ENCODE measurements at places on chromosomes 7 and 10.

DNA sequence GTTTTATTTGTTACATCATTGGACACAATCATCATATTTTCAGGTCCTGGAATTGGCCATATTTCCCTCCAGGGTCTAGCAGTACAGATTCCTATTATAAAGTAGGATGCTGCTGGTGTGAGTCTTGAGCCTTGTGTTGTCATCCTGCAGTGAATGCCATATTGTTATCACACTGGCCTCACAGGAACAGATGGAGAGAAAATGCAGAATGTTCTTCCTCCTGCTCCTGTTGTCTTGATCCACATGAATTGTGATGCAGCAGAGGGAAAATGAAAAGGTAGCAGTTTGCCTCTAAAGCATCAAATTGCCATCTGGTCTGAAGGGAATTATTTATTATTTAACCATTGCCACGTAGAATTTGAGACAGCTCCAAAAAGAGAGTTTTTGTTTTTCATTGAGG is 248.6 kb downstream of the GPAM start:
- DNase-seq, result no peak

DNA sequence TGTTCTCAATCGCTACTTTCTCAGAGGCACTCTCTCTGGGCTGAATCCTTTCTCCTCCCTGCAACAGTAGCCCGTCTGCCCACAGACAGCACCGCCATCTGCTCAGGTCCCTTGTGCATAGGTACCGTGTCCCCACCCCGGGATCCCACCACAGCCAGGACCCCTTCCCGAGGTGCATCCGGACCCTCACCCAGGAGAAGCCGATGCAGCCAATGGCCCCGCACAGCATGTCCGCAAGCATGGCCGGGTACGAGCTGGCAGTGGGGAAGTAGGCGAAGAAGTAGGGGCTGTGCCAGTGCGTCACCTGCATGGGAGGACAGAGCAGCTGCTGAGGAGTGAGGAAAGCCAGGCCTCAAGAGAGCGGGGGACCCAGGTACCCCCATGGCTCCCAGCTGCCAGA is 25.5 kb downstream of the DDC start:
- DNase-seq, result no peak

- DNase-seq, result no peak
Observed at GRCh38 chr10:123517426-123517825, 148.7 kb upstream of the GPR26 start.

DNA sequence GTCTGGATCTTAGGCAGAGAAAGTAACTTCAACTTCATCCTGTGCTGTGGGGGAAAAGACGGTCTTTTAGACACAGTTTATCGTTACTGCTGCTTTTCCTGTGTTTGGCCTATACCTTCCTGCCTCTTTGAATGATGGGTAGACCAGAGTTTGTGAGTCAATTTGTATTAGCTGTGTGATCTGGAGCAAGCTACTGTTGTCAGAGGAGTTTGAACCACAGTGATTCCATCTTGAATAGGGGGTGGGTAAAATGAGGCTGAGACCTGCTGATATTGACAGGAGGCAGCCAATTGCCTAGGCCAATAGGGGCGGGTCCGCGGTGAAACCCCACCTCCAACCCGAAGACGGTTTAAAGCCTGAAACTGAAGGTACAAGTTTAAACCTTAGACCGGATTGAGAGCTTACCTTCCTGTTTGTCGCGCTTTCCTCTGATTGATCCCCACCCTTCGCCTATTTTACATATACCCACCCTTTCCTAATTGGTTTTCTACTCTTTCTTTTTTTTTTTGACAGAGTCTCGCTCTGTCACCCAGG is 35.8 kb upstream of the EIF4H start:
- no peak for DNase-seq

DNA sequence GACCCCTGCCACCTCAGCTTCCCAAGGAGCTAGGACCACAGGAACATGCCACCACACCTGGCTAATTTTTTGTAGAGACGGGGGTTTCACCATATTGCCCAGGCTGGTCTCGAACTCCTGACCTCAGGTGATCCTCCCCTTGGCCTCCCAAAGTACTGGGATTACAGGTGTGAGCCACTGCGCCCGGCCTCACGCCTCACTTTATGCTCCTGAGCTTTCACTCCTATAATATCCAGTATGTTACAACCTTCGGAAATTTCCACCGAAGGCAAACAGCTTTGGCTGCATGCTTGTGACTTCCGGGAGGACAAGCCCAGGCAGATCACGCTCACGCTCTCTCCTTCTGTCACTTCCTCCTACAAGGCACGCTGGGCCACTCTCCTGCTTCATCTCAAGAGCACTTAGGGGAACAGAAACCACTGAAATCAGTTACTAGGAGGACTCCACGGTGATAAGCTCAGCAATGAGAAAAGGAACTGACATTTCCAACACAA is 4.4 kb upstream of the MAD1L1 start:
- DNase-seq, result no peak
